ENCODE measurements at places on chromosomes 5 and 9.

GRCh38 chr5:149161026-149161687, 19.9 kb downstream of the ABLIM3 start:
- DNase-seq, result no peak

DNA sequence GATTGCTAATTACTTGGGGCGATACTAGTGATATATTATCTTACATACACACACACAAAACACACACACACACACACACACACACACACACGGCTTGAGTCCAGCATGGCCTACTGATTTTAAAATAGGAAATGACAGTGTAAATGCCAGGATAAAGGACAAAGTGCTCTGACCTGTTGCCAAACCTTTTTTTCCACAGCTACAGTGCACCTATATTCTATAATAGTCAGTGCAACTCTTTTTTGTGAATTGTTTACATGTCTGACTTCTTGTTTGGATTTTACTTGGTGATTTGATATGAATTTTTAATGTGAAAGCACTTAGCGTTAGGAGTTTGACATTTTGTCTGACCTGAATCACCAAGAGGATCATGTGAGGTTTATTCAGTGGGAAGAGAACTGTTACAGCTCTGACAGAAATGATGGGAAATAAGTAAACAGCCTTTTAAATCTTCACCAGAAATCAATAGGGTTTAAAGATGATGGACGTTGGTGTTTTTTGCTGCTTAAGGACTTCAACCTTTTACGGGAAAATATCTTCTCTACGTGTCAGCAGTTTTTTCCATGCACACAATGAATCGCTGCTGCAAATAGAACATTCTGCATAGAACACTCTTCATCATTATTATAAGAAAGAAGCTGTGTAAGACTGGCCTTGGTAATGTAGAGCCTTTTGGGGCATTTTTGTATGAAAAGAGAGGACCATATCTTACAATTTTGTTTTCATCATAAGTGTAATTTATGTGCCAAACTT, 218.5 kb downstream of the RANBP17 start:
- no peak for DNase-seq

DNA sequence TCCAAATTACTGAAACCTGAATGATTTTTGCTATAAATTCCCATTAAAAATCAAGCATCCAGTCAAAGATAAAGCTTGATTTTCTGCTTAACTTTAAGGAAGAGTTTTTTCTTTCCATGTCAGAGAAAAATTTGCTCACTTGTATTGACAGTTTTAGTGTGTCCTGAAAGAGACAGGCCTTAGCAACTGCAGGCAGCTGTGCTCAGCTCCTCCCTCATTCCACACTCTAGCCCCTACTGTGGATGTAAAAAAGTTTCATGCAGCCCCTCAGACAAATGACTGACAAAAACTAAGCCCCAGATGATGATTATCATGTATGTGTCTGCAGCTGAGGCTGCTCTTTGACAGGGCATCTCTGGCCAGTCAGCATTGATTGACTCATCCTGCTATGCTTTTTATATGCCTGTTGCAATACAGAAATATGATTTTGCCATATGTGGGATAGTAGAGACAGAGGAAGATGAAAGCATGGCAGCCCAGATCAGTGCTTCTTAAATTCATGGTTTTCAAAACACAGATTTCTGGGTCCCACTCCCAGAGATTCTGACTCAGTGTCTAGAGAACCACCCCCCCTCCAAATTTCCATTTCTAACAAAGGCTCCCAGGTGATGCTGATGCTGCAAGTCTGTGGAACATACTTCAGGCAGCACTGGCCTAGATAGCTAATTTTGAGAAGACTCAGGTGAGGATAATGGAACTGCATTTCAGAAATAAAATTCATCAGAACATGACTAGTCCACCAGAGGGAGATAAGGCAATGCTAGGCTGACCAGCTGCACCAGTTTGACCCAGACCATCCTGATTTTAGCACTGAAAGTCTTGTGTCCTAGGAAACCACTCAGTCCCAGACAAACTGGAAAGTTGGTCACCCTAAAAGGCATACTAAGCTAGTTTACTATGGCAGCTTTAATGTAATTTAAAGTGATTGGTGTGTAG, 298.7 kb upstream of the KCNN2 start:
- DNase-seq, result peak; percentile 32

- DNase-seq, result no peak
These were observed 33.3 kb downstream of the EXOC3 start for GRCh38 chr5:476102-476813.

- DNase-seq, result peak; percentile 82
These were observed 4.0 kb upstream of the PCDHGA1 start for GRCh38 chr5:141326088-141326854.

- no peak for DNase-seq
These were observed 35.6 kb downstream of the ERP44 start for GRCh38 chr9:100063185-100063584.

DNA sequence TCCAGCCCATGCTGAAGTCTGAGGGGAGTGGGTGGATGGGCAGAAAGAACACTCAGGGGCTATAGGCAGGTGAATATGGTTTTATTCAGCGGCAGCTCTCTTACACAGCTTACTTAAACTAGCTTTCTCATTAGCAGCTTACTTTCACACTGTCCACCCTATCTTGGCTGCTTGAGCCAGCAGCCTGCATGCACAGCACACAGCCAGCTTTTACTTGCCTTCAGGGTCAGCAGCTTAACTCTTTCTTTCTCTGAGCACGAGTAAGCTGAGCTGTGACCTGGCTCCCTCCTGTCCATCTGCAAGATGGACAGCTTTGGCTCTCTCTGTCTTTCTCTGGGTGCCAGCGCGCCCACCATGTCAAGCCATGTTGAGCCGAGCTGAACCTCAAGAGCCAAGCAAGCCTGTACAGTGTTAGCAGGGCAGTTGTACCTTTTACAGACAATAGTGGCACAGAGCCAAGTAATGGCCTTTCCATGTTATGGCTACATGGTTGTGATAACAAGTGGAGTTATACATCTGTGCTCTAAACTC, 1054.9 kb downstream of the PTPRD start:
- DNase-seq, result no peak

DNA sequence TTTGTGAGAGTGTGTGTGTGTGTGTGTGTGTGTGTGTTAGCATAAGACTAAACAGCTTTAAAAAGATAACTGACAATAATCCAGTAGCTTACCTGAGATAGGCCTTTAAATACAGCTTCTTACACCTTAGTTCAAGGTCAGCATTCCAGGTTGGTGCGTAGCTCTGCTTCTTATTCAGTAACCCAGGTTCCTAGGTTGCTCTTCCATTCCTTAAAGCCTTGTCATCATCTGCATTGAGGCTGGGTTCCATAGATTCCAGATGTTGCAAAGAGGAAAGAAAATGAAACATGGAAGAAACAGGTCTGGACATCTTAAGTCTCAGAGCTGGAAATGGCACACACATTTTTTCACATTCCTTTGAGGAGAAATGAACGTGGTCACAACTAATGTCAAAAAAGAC, 53.9 kb upstream of the CAMK4 start:
- no peak for DNase-seq

DNA sequence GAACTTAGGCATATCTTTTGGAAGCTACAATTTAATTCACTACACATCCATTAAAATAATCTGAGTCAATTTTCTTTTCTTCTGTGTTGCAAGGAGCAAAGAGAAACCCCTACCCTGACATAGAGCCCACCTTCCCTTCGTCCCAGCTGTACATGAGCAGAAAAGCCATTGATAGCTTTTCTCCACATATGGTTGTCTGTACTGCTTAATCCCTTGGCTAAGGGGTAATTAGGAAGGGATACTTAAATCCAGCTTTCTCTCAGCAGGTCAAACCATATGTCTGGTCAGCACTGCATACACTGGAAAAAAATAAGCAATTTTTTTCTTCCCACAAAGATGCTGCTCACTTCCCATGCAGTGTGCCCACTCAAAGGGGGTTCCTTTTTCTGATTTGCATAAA, 94.7 kb upstream of the RAD23B start:
- no peak for DNase-seq

- DNase-seq, result no peak
These were observed 464 bp downstream of the CEMIP2 start for GRCh38 chr9:71767776-71768321.

GRCh38 chr9:3468421-3469205, 57.2 kb downstream of the RFX3 start:
- no peak for DNase-seq

DNA sequence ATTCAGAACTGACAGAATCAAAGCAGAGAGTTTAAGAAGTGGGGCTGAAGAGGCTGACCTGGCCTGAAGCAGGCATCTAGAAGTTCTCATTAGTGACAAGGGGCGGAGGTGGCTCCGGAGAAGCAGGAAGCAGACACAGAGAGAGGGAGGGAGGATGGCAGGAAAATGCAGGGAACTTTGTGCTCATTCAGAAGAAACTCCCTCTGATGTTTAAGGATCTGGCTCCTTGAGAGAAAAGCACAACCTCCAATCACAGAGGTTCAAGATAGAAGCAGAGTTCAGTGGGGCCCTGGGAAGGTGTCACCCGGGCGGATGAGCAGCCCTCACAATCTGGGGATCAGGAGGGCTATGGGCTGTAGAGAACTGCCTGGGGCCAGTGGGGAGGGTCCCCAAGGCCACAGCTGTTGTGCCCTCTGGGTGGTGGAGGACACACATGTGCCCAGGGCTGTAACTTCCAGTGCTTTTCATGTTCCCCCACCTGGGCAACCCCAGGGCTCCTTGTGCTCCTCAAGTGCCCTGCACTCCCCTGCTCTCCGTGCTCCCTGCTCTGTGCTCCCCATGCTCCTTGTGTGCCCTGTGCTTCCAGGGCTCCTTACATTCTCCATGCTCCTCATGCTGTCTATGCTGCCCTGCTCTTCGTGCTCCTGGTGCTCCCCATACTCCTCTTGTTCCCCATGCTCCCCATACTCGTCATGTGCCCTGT, 51.4 kb downstream of the TRIP13 start:
- DNase-seq, result no peak

DNA sequence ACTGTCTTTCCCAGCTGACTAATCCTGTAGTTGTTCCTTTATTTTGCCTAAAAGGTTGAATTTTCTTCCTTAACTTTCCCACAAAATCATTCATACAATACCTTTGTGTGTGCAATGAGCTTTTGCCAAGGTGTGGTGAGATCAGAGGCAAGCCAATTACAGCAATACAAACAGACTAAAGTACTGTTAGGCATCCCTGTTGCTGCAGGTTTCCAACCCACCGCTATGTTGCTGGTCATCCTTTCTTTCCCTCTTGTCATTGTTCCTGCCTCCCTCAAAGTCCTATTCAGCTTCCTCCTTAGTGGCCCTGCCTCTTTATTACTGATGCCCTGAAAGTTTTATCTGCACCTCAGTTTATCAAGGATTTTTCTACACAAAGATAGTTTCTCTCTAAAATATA, 22.1 kb downstream of the ITGA2 start:
- no peak for DNase-seq

DNA sequence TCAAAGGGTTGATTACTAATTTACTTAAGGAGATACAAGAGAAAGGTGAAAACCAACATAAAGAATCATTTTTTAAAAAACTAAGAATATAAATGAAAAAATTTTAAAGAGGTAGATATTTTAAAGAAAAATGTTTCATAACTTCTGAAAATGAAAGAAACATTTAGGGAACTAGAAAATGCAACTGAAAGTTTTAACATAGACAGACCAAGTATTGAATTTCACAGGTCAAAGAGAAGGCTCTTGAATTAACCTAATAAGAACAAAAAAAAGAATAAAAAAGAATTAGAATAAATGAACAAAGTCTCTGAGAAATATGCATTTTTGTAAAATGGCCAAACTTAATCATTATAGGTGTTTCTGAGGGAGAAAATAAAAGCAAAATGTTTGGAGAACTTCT, 16.1 kb upstream of the FAM174A start:
- no peak for DNase-seq

DNA sequence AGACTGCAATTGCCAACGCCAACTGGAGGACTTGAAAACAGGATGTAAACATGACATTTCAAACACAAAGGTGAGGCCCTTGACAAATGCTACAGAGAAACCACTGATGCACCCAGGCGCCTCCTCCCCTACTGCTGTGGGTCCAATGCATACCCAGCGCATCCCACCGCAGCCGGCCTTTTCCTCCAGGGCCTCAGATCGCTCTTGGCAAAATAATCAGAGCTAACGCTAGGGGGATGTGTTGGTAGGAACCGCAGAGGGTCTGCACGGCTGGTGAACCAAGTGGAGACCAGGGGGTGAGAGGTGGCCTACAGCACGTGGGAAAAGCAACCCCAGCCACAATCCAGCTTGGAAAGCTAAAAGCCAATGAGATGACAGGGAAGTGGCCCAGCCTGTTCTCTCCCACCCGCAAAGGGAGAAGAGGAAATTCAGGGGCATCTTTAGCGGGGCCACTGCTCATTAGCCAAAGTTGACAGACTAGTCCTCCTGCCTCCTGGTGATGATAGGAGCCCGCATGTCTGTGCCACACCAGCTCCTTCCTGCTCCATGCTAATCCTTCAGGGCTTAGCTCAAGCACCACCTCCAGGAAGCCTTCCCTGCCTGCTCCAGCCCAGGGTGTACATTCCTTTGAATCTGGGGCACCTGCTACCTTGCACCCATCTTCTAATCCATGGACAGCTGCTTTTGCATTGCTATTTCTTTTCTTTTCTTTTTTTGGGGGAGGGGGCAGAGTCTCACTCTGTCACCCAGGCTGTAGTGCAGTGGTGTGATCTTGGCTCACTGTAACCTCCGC, 5.9 kb downstream of the FAM163B start:
- no peak for DNase-seq

DNA sequence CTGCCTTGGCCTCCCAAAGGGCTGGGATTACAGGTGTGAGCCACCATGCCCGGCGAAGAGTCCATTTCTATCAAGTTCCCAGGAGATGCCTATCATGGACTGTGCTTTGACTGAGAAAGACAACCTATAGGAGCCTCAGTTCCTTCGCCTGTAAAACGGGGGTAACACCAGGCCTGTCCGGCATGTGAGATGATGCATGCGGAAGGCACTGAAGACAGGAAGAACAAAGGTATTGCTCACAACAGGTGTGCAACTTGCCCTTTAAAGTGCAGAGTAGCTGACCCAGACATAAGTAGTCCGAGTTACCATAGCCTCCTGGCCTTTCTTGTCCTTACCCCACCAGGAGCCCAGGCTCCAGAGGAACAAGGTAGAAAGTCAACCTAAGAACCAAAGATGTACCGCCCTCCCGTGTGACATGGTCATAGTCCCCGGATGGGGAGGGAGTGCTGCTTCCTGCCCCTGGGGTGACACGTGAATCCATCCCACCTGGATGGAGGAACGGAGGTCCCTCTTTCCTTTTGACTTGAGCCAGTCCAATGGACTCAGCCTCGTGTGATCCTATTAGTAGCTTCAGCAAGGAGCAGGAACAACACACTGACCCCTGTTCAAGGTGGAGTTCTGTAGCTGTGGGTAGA, 60.3 kb downstream of the HSPA4 start:
- DNase-seq, result no peak

GRCh38 chr9:89412951-89413350, 85.0 kb downstream of the SEMA4D start:
- DNase-seq, result no peak

- DNase-seq, result no peak
These were observed 97.7 kb upstream of the LRRTM2 start for GRCh38 chr5:138972836-138973235.

All from HFFc6 (cell line).